ENCODE measurements at places on chromosomes 7 and 10.

DNA sequence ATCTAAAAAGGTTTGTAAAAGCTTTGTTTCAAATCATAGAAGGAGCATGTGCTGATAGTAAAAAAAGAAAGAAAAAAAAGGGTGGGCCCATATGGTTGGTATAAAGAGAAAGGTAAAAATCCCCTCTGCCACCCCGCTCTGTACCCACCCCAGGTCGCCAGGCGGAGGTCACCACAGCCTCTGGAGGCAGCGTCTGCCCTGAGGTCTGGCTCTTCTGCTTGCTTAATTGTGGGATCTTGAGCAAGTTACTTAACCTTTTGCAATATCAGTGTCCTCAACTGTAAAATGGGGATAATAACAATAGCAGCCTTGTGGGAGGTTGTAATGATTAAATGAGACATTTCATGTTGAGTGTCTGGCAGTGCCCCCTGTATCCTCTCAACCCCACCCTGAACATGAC lies 10.7 kb upstream of the PCBD1 start:
- no peak for DNase-seq

DNA sequence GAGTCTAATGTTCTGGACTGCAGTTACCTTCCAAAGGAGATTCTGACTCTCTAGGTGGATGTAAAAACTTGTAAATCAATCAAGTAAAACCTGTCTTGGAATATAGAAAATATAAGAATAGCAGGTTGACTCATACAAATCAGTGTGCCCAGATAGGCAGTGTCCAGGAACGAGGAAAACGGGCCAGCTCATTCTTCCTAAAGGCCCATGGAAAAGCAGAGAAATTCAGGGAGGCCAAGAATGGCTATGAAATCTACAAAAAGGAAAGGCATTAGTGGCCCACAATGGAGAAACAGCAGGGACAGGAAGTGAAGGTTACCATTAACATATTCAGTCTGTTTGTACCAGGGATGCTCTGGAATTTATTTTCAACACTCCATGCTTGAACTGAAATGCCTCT lies 14.9 kb downstream of the GLI3 start:
- DNase-seq = no peak

- DNase-seq = no peak
Observed at GRCh38 chr7:52911795-52912194, 123.6 kb upstream of the POM121L12 start.

DNA sequence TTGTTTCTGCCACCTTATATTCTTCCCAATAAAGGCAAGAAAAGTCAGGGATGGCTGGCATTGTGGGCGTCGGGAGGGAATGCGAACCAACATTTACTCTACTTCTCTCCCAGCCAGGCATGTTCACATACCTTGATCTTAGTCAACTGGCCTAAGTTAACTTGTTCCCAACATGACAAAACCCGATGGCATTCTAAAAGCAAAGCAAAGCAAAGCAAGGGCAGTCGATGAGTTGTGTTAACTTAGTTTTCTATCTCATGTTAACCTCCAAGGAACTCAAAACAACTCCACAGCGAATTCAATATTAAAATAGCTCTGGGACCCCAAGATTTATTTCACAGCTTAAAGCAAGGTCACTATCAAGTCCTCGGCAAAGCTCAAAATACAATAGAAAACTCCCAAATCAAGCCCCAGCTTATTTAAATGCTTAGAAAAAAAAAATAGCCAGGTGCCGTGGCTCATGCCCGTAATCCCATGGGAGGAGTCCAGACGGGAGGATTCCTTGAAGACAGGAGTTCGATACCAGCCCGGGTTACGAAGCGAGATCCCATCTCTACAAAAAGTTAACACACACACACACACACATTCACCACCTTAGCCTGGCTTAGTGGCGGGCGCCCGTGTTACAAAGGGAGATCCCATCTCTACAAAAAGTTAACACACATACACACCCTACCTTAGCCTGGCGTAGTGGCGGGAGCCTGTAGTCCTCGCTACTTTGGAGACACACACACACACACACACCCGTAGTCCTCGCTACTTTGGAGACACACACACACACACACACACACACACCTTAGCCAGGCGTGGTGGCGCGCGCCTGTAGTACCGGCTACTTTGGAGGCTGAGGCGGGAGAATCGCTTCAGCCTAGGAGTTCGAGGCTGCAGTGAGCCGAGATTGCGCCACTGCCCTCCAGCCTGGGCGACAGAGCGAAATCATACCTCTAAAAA lies 901 bp upstream of the CCNY start:
- DNase-seq = peak; percentile 42
